ENCODE measurements at places on chromosomes 7 and 10.

DNA sequence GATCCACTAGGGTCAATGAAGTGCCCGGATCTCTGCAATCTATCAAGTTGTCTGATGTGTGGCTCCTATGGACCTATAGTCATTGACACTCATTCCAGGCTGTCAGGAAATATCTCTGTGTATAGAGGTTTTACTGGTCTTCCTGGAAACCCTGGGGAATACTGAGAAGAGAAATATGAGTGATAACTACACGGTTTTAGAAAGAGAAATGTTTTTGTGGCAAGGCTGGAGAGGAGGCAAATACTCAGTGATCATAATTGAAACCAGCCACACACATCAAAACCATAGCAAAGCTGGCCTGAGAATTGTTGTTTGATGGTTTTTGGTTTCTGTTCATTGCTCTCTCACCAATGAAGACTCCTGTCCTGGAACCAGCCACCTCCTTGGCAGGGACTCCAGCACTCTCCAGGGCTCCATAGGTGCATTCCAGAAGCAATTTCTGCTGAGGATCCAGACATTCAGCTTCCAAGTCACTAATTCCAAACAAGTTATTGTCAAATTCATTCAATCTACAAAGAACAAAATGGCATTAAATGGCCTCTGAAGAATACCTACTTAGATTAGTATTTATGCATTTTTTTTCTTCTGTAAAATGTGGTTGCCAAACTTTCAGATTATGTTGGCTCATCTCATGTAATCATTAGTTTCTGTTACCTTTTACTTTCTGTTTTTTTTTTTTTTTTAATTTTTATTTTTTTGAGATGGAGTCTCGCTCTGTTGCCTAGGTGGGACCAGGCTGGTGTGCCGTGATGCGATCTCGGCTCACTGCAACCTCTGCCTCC lies 108.6 kb upstream of the ABI1 start:
- peak; percentile 30 for DNase-seq

DNA sequence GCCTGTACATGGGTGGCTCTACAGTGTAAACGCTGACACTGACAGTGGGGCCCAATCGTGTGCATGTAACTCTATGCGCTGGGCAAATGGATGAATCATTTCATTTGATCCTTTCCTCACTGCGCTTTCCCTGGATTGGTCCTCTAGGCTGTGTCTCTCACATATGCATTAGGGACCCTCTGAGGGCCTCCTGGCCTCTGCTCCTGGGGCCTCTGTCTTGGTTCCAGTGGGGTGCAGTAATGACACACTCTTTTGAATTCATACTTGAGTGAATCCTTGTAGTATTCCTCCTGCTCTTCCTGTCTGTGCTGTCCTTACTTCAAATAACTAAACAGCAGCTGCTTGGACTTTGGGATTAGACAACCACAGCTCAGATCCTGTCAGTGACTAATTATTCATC lies 176.5 kb upstream of the ADO start:
- no peak for DNase-seq

GRCh38 chr7:107069457-107069856 lies 25.0 kb downstream of the PRKAR2B start:
- DNase-seq, result no peak

DNA sequence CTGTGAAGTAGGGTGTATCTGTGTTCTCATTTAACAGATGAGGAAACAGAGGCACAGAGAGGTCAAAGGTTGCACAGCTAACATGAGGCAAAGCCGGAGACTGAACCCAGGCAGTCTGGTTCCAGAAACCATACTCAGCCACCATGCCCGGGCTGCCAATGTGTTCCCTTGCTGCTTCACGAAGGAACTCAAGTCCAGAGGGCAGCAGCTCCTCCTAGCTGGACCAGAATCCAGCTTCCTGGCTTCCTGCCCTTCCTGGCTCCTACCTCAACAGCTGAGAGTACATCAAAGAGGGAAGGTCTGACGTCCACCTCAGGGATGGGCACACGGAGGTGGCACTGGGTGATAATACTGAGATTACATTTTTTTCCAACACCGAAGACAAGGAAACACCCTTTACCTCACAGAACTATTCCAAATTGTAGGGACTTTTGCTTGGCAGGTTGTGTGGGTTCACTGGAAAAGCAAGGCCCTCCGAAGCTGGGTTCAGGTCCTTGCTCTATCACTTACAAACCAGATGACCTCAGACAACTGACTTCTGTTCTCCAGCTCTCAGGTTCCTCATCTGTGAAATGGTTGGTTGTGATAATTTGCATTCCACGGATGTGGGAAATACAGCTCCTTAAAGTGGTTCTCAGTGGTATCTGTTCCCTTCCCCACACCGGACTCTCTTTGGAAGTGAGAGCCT lies 154.1 kb upstream of the ZMIZ1 start:
- DNase-seq, result peak; percentile 12

- DNase-seq, result no peak
These were observed 29.5 kb upstream of the PFKFB3 start for GRCh38 chr10:6173203-6173602.

DNA sequence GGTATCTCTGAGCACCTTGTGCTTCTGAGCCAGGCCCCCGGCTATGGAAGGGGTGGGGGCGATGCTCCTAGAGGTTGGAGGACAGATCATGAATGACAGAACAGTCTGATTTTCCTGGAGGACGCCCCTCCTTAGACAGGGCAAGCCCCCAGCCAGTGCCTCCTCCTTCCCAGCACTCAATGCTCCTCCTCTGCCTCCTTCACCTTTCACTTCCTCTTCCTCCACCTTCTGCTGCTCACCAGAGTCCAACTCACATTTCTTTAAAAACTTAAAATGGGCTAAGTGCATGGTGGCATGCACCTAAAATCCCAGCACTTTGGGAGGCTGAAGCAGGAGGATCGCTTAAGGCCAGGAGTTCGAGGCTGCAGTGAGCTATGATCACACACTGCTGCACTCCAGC lies 71.1 kb upstream of the CUX1 start:
- no peak for DNase-seq

- DNase-seq, result no peak
These were observed 6.6 kb downstream of the AFAP1L2 start for GRCh38 chr10:114397651-114398145.

DNA sequence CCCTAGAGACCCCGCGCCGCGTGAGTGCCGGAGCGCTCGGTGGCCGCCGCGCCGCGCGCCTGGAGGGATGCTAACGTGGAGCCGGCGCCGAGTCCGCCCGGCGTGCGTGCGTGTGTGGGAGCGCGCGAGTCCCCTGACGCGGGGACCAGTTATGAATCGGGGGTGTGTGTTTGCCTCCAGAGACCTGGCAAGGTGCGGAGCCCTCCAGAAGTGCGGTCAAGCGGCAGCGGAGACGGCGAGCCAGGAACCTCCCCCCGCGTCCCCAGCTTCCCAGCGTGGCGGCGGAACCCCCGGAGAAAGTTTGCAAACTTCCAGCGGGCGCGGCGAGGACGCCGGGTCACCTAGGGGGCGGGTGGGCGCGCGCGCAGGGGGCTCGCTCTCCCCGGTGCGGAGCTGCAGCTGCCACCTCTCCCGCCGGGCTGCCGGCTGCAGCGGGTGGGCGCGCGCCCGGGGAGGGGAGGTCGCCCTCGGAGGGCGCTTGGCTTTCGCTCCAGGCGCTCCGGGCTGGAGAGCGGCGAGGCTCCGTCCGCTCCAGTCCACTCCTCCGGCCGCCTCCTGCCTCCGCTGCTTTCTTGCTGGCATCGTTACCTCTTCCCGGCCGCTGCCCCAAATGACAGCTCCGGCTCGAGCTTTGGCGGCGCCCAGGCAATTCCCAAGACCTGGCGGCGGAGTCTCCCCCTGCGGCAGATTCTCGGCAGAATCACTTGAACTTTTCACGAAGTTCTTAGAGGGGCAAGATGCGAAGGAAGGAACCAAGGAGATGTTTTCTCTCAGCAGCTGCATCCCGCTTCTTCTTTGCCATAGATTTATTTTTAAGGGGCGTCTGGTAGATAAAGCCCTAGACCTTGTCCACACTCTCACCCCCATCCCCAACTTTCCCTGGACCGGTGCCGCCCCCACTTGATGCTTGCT lies 2.3 kb upstream of the CREB5 start:
- DNase-seq, result no peak

GRCh38 chr10:36492590-36493515 lies 632.5 kb upstream of the ANKRD30A start:
- no peak for DNase-seq

DNA sequence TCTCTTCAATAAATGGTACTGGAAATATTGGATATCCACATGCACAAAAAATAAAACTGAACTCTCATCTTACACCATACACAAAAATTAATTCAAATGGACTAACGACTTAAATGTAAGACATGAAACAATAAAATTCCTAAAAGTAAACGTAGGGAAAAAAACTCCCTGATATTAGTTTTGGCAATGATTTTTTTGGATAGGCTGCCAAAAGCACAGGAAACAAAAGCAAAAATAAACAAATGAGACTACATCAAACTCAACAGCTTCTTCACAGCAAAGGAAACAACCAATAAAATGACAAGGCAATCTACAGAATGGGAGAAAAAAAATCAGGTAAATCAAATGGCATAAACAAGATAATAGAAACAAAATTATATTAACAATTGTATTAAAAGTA lies 65.7 kb downstream of the ORC5 start:
- no peak for DNase-seq

- DNase-seq, result no peak
These were observed 167.4 kb downstream of the FZD1 start for GRCh38 chr7:91431601-91432000.

DNA sequence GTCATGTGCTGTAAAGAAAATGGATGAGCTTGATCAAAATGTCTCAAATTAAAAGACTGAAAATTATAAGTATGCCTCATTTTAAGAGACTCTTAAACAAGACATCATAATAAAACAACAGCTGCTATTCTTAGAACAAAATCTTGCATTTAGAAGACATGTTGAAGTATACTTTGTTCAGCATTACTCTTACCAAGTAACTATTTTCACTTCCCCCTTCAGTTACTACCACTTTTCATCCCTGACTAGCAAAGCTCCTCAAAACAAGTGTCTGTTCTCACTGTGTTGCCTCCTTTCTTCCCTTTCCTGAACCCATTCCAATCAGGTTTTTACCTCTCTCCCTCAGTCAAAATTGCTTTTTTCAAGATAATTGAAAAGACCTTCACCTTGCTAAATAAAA lies 31.6 kb downstream of the ELAPOR2 start:
- no peak for DNase-seq

GRCh38 chr10:33822774-33823173 lies 488.3 kb upstream of the NRP1 start:
- DNase-seq, result no peak

- DNase-seq, result no peak
These were observed 29.6 kb downstream of the ARHGAP21 start for GRCh38 chr10:24694086-24694485.

DNA sequence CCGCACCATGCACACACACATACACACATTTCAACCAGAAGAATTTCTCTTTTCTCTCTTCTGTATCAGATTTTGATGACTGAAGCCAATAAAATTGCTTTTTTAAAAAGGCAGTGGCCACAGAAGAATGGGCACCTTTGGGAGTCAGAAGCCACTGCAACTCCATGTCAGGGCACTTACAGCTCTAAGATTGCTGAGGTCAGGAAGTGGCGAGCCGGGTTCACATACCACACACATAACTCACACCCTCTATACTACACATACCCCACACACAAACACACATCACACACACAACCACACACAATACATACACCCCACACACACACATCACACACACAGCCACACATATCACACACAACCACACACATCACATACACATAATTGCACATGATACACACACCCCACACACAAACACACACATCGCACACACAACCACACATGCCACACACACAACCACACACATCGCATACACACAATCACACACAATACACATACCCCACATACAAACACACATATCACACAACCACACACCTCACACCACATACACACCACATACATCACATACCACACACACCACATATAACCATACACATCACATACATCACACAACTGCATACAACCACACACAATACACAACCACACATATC lies 31.2 kb downstream of the GPRIN2 start:
- DNase-seq, result no peak

GRCh38 chr7:3075441-3075840 lies 31.8 kb upstream of the CARD11 start:
- no peak for DNase-seq

GRCh38 chr7:27117887-27118491 lies 12.6 kb downstream of the HOXA4 start:
- no peak for DNase-seq

DNA sequence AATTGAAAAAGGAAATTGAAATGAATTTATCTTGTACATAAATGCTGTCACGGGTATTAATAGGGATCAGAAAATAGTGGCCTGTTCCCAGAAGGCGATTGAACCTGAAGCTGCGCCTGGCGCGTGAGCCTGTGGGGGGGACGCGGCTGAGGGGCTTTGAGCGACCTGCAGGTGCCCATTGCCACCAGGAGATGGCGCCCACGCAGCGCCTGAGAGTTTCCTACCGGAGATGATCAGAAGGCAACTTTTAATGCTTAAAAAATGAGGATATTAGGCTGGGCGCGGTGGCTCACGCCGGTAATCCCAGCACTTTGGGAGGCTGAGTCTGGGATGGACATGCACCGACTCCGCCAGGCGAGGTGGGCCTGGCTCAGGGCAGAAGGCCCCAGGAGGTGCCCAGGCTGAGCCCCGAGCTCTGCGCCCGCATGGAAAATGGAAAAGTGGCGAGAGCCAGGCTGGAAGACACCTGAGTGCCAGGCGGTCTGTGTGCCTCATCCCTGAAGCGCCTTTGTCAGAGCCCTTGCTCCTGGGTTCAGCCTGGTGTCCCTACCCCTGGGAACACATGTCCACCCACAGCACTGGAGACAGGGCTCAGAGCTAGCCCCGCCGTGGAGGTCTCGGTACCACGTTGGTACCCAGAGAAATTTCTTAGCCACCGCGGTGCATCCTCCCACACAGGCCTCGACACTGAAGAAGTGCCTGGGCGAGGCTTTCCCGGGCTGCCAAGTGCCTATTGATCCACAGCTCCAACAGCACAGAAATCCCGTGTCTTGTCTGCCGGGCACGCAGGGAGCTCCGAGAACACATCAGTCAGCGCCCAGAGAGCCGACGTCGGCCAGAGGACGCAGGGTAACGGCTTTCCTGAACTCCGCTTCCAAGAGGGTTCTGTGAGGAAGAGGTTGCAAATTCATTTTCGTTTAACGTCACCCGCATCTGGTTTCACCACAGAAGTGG lies 117.4 kb downstream of the INPP5A start:
- DNase-seq, result no peak

- DNase-seq, result no peak
These were observed 289.4 kb downstream of the DNAJB6 start for GRCh38 chr7:157625973-157626742.

GRCh38 chr10:82206831-82207230 lies 331.8 kb downstream of the NRG3 start:
- DNase-seq, result no peak

DNA sequence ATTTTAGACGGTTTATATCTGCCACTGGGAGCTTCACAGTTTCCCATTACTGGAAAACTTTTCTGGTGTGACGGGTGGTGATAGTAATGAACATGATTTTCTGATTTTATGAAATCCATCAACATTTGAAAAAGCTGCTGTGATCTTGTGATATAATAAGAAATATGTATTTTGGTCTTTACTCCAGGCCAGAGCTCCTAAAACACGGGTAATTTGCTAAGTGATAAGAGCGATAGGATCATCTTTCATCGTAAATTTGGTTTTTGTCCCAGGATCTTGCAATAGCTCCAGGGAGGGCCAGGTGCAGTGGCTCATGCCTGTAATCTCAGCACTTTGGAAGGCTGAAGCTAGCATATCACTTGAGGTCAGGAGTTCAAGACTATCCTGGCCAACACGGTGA lies 10.8 kb upstream of the RNF216 start:
- DNase-seq, result no peak

- DNase-seq, result no peak
These were observed 92.6 kb downstream of the CHST15 start for GRCh38 chr10:124000792-124001201.

Measured in GM12864 (cell line).